ENCODE measurements at places on chromosomes 5 and 9. TPM values are rescaled to one million over a fixed set of nuclear protein-coding genes. Genes with fewer than 3 reads are reported as not detected.

The GM2A gene
- total RNA-seq, result 9.9 TPM

The NREP gene
- 16.0 TPM for total RNA-seq

The MEF2C gene
- total RNA-seq, result 3.1 TPM

The SLC25A48 gene
- not detected for total RNA-seq

The ZNF462 gene
- total RNA-seq, result 0.34 TPM

The DNAJC25 gene
- 6.5 TPM for total RNA-seq

The TRIP13 gene
- total RNA-seq, result 18.5 TPM

The FUT7 gene
- 0.74 TPM for total RNA-seq

The LTC4S gene
- total RNA-seq, result 0.61 TPM

The UQCRQ gene
- total RNA-seq, result 490 TPM

The RBM27 gene
- total RNA-seq, result 29.1 TPM

The CNTNAP3 gene
- total RNA-seq, result not detected

The PPP3R2 gene
- total RNA-seq, result not detected

The SLC6A18 gene
- not detected for total RNA-seq

The FBLL1 gene
- not detected for total RNA-seq

The ABCA2 gene
- 9.1 TPM for total RNA-seq

The PCDHGC5 gene
- total RNA-seq, result not detected

Measured in activated T-cell treated with anti-CD3 and anti-CD28 coated beads, Interleukin-2, amount 50 U/mL, for 4 hours (primary cell).